ENCODE measurements at places on chromosomes 2 and 18.

DNA sequence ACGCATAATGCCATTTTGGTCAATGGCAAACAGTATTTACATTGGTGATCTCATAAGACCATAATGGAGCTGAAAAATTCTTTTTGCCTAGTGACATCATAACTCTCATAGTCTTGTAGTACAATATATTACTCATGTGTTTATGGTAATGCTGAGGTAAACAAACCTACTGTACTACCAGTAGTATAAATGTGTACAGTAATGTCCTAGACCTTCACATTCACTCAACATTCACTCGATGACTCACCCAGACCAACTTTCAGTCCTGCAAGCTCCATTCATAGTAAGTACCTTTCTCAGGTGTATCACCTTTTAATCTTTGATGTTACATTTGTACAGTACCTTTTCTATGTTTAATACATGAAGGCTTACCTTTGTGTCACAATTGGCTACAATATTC is 558.2 kb upstream of the PIK3C3 start:
- DNase-seq: no peak

GRCh38 chr2:144431392-144431783 is 88.5 kb downstream of the ZEB2 start:
- DNase-seq: no peak

GRCh38 chr18:58800582-58800981 is 64.1 kb upstream of the ZNF532 start:
- DNase-seq: no peak

GRCh38 chr2:170567429-170567828 is 147.7 kb upstream of the SP5 start:
- no peak for DNase-seq

GRCh38 chr2:5453220-5454050 is 238.7 kb upstream of the SOX11 start:
- no peak for DNase-seq

GRCh38 chr2:212906620-212907019 is 244.8 kb downstream of the IKZF2 start:
- DNase-seq: no peak

DNA sequence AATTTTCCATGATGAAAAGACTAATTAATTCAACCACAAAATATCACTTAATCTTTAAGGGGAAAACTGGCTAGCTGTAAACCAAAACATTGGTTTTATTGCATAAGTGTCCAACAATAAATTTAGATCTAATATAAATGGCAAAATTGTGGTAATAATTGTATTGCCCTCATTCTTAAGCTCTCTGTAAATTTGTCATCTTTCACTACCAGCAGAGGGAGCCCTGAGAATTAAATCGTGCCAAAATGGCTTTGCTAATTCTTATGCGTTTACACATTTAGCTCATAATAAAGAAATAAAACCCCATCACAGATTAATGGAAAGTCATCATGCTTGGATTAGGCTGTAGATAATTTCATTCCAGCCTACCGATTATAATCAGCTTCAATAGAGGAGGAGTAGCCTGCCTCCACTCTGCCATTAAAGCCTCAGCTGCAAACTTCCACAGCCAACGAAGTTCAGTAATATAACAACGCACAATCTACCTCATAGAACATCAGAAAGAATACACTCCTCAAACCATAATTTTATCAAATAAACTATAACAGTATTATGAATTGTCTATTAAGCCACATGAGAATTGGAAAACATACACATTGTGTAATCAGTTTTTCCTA is 70.0 kb upstream of the ATP5MC3 start:
- no peak for DNase-seq

All from stimulated activated CD8-positive, alpha-beta memory T cell treated with anti-CD3 and anti-CD28 coated beads, Interleukin-7, amount 100 ng/mL, for 48 hours (primary cell).